ENCODE measurements at places on chromosomes 7 and 10.

DNA sequence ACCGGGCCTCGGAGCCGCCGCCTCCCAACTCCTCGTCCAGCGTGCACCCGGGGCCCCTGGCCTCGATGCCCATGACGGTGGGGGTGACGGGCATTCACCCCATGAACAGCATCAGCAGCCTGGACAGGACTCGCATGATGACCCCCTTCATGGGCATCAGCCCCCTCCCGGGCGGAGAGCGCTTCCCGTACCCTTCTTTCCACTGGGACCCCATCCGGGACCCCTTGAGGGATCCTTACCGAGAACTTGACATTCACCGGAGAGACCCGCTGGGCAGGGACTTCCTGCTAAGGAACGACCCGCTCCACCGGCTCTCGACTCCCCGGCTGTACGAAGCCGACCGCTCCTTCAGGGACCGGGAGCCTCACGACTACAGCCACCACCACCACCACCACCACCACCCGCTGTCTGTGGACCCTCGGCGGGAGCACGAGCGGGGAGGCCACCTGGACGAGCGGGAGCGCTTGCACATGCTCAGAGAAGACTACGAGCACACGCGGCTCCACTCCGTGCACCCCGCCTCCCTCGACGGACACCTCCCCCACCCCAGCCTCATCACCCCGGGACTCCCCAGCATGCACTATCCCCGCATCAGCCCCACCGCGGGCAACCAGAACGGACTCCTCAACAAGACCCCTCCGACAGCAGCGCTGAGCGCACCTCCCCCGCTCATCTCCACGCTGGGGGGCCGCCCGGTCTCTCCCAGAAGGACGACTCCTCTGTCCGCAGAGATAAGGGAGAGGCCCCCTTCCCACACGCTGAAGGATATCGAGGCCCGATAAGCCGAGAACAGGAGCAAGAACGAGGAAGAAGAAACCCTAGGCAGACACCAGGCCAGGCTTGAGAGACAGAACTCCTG is 341.5 kb upstream of the GALNT17 start:
- DNase-seq, result no peak

- DNase-seq, result peak; percentile 59
Observed at GRCh38 chr7:128427289-128427891, 17.6 kb upstream of the IMPDH1 start.

GRCh38 chr10:103854265-103854685 is 1.1 kb downstream of the SH3PXD2A start:
- DNase-seq, result peak; percentile 42

GRCh38 chr7:127390817-127391590 is 1.5 kb downstream of the ZNF800 start:
- no peak for DNase-seq

GRCh38 chr7:98458090-98458875 is 57.4 kb upstream of the BAIAP2L1 start:
- DNase-seq, result no peak

DNA sequence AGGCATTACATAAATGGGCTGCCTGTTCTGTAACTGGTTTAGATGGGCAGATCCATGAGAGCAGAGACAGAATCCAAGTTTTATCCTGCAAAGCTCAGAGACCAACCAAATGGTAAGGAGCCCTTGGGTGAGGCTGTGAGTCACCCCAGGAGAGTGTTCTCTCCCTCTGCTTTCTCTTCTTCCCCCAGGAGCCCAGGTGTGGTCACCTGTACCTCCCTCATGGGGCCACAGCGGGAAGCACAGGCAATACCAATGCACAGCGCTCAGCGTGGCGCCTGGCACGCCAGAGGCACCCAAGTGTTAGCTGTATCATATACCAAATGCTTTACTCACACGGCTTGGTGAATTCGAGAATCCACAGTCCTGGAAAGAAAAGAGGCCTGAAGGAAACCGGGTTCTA is 39.4 kb downstream of the CTBP2 start:
- DNase-seq, result no peak

GRCh38 chr10:116848944-116849247 is 403 bp upstream of the ENO4 start:
- DNase-seq, result no peak

DNA sequence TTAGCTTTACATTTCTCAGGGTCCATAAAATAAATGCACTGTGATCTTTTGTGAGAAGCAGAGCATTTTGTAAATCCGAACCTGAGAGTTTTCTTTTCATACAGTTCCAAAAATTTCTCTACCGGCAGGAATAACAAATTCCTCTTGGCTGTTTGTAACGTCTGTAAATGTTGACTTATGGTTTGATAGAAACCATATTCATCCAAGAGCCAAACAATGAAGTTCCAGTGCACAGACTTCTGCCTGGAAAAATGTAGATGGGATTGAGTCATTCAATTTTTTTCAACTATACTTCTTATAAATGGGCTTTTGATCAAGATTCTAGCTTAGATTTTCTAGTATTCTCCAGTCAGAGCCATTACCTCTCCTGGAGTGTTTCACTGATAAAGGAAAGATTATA is 530.6 kb downstream of the TFEC start:
- peak; percentile 6 for DNase-seq

GRCh38 chr10:58818900-58819299 is 306.2 kb downstream of the BICC1 start:
- DNase-seq, result peak; percentile 76

DNA sequence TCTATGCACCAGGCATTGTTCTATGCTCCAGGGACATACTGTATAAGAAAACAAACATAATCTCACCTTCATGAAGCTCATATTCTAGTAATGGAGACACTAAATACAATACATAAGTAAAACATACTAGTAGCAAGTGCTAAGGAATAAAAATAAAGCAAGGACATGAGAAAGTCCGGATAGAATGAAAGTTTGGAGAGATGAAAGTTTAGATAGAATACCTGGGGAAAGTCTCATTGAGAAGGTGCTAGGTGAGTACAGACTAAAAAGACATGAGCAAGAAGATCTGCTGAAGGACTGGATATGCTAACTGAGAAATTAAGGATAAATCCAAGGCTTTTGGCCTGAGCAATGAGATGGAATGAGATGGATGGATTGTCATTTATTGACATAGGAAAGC is 34.0 kb downstream of the CCDC186 start:
- DNase-seq, result no peak

DNA sequence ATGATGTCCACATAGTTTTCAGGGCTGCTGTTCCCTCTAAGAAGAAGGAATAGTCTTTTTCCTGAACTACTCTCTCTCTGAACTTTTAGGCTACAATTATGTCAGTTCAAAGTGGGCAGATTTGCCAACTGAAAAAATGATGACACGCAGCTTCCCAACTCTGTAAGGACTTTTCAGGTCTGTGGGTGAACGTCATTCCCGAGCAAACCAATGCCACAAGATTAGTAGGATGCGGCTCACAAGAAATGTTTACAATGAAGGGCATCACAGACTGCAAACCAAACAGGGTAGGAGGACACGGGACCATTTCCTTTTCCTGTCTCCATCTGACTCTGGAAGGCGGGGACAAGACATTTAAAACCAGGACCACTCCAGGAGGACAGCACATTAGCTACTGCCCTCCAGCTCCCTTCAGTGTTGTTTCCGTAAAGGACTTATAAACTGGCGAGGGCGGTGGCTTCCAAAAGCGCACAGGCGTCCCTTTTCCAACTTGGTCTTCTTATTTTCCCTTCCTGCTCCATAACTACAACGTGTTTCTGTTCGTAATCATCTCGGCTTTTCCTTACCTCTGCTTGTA is 539 bp upstream of the MKLN1 start:
- peak; percentile 71 for DNase-seq

DNA sequence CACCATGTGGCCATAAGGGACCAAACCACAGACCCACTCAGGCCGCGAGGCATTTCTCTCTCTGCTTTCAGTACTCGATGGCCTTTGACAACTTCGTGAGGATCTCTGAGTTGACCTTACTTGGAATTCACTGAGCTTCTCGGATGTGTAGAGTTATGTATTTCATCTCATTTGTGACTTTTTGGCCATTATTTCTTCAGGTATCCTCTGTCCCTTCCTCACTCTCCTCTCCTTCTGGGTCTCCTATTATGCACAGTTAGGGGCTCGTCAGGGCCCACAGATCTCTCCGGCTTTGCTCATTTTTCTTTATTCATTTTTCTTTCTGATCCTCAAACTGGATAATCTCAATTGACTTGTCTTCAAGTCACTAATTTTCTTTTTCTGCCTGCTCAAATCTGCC is 16.6 kb upstream of the FOXL3 start:
- no peak for DNase-seq

DNA sequence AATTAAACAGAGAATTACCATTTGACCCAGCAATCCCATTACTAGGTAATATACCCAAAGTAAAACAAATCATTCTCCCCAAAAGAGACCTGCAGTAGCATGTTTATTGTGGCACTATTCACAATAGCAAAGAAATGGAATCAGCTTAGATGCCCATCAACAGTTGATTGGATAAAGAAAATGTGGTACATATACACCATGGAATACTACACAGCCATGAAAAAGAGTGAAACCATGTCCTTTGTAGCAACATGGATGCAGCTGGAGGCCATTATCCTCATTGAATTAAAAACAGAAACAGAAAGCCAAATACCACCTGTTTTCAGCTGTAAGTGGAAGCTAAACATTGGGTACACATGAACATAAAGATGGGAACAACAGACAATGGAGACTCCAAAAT is 1141.8 kb upstream of the AUTS2 start:
- no peak for DNase-seq

DNA sequence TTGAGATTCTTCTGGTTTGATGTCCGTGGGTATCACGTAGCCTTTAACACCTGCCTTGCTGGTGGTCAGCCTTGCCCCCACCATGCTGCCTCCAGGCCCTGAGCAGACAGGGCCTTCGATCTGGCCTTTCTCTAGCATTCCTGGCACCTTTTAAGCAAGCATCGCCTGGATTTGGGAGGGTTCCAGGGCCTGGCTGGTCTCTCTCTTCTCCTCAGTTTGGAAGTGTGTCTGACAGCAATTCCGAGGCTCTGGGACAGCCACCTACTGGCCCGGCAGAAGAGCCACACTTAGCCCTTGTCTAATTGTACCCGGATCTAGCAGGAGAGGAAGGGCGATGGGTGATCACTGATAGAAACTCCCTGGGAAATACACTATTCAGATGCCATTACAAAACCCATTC is 441.3 kb upstream of the MKI67 start:
- DNase-seq, result no peak

- no peak for DNase-seq
Observed at GRCh38 chr10:110837418-110838171, 34.1 kb upstream of the PDCD4 start.

DNA sequence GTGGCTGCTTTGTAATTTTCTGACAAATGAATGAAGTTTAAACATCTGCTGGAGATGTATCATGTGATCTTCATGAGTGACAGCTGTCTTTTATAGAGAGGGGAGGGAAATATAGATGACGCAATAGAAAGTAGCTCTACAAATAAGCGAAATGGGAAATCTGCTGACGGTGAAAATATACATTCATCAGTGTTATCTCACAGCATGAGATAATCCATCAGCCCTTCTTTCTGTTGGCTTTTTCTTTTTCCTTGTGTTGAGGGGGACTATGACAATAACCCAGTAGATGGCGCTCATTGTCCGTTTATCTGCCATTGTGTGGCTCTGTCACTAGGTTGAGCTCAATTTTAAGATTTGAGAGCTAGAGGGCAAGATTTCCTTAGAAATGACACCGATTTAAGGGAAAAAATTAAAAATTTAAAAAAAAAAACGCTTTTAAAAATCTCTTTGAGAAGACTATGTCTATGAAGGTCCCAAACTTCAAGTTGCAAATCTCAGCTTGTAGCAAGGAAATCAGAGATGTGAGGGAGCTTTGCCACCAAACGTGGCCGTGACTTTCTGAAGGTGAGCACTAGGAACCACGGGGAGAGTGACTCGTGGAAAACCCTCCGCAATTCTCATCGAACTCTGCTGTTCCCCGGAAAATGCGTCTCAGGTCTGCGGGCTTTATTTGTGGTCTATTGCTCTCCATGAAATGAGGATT is 114.6 kb upstream of the SFMBT2 start:
- peak; percentile 60 for DNase-seq

- DNase-seq, result no peak
Observed at GRCh38 chr7:96701258-96701657, 8.4 kb downstream of the SEM1 start.

- peak; percentile 87 for DNase-seq
Observed at GRCh38 chr7:75842836-75843446, 29.3 kb upstream of the CCL24 start.

GRCh38 chr7:55052081-55052480 is 33.3 kb downstream of the EGFR start:
- DNase-seq, result peak; percentile 89

GRCh38 chr7:4884164-4884563 is 648 bp upstream of the RADIL start:
- DNase-seq, result no peak

GRCh38 chr7:5406957-5407945 is 16.4 kb downstream of the TNRC18 start:
- peak; percentile 31 for DNase-seq

DNA sequence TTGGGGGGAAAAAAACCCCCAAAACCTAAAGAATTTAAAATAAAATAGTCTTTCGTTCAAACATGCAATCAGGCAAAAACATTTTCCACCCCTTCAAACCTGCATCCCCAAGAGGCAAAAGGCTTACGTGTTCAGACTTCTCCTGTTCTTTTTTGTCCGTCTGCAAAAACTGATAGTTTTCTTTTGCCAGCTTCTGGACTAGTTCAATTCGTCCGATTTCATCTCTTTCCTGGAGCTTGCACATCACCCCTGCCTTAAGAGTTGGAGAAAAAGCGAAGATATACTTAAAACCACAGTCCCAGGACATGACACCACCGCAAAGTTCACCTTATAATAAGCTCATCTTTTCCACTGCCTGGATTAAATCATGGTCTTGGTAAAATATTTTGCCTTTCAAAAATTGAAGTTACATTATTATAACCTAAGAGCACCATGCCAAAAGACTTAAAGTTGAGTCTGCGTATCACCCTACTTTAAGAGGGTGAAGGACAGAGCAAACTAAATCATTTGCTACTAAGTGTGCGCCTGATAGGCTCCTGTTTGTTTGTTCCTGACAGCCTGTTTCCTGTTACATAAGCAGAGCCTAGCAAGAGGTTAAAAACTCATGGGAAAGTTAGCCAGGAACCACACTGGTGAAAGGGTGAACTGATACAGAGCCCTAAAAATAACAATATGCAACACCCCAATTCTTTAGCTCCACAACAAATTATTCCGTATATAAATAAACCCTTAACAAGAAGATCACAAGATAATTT is 137.0 kb downstream of the RAPGEF5 start:
- no peak for DNase-seq

DNA sequence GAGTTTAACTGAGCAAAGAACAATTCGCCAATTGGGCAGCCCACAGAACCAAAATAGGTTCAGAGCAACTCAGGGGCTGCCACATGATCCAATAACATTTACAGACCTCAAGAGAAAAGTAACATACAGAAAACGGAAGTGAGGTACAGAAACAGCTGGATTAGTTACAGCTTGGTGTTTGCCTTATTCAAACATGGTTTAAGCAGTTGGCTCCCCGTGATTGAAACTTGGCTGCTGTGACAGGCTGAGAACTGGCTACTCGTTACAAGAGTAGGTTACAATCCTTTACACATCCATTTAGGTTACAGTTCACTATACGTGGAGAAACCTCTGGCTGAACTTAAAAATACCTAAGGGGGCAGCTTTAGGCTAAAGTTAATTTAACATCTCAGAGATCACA is 673.1 kb upstream of the PHF14 start:
- no peak for DNase-seq
